Right cardiac atrium (tissue), 5 donors: ENCODE measurements at places on chromosomes 5 and 9. TPM values are rescaled to one million over a fixed set of nuclear protein-coding genes. Genes with fewer than 3 reads are reported as not detected.

DNA sequence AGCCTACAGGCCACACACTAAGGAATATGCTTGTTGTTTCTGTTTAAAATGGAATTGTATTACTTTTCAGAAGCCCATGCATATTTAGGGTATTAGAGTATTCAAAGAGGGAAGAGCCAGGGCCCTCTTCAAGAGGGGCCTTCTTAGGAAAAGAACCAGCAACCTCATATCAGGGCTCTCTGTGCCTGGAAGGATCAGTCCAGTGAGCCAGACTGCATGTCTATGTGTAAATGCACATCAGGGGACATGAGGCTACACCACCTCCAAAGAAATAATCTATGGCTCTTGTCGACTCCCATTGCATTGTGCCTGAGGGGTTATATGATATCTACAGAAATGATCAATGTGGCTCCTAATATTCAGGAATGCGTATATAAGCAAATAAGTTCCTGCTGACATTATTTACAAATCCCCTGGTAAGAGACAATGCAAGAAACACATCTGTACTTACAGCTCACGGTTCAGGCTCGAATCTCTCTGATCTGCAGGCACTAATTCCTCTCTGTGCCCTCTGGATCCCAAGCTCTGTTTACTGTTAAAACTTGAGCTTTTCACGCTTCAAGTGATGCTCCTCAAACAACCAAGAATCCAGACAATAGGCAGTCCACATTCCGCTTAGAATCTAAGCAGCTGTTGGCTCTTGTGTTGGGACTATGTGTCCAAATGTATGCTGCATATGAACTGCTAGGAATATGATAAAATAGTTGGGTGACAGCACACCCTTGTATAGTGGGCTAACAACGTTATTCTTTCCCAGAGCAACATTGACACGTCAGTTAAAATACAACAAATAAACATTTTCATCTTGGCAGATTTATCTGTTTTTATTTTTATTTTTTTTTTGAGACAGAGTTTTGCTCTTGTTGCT lies 150.2 kb upstream of the KLF9 start:
- no peak for DNase-seq

GRCh38 chr9:33620738-33621439 lies 96.8 kb downstream of the ANKRD18B start:
- no peak for DNase-seq

KLF4 gene
- 37.0 TPM for total RNA-seq

DNA sequence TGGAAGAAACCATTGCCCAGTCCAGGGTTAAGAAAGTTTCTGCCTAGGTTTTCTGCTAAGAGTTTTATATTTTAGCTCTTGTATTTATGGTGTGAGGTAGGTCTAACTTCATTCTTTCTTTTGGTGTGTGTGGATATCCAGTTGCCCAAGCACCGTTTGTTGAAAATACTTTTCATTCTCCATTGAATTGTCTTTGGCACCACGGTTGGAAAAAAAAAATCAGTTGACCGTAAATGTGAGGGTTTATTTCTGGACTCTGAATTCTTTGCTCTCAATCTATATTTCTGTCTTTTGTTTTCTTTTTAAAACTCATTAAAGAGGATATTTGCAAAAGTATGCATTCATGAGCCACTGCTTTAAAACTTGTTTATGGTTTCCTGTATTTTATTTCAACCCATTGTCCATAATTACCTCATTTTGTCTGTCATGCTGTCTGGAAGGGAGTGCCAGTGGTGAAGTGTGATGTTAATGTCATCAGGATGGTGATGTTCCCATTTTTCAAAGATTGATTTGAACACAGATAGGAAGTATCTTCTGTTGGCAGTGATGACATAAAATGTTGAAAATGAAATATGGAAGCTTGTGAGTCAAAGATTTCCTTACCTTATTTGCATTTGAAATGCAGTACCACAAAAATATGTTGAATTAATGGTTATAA lies 33.9 kb downstream of the HABP4 start:
- DNase-seq: no peak

GALNT12 gene
- total RNA-seq: 1.3 TPM

C5orf58 gene
- total RNA-seq: 0.75 TPM

- no peak for DNase-seq
Measured at GRCh38 chr5:83034036-83034435, 43.2 kb downstream of the TMEM167A start.

DNA sequence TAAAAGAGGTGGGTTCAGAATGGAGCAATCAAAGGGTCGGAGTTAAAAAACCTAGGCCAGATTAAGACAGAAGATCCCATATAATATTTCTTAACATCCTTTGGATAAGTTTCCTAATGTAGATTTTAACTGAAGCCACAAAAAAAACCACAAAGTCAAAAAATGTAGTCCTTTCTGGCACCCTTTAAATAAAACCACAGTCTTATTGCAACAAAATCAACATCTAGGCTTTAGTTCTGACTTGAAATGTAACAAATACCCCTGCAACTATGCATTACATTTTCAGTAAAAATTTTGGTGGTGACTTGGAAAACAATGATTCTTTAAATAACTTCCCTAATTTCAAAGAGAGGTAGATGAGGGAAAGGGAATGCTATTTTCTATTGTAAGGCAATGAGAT lies 109.2 kb downstream of the PSAT1 start:
- DNase-seq: no peak

DNA sequence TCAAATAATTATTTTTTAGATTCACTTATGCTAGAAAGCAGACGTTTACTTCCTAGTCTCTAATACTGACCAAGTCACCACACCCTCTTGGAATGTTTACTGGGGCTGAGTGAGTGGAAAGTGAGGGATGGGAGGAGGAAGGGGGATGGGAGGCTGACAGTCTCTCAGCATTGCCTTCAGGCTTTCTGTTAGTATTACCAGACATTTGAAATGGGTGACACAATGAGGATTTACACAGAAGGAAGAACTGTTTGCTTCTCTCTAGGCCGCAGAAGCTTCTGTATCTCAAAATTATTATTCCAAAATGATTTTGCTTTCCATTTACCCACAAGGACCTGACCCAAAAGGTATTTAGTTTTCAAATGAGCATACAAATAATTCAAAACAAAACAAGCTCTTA lies 232.8 kb upstream of the ZNF608 start:
- DNase-seq: no peak
